Thoracic aorta (tissue), 2 donors: ENCODE measurements at places on chromosomes 16 and 17. TPM values are rescaled to one million over a fixed set of nuclear protein-coding genes. Genes with fewer than 3 reads are reported as not detected.

GRCh38 chr16:30786115-30786935 lies 680 bp downstream of the ZNF629 start:
- DNase-seq = no peak

DNA sequence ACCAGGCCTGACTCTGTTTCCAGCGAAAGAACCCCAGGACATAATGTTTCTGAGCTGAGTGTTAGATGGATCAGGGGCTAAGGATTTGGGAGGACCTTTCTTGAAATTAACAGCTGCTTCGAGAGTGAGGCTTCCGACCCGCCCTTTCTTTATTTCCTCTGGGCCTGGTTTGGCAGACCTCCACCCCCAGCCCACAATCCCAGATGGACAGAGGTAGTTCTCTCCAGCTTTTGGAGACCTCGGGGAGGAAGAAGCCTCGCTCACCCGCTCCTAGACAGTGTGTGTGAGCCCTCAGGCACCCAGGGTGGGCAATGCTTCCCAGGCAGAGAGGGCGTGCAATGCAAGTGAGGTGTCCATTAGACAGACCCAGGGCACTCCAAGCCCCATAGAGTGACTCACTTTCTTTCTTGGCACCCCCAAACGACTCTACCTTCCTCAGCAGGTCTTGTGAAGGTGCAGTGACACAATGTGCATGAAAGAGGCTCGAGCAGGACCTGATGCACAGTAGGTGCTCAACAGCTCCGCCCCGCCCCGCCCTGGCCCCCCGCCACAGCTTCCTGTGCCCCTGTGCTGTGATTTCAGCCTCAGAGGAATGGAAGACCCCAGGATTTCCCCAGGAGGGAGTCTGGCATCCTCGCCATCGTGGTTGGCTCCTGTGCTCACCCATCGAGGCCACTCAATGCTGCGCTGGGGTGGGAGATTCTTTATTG lies 50.7 kb upstream of the TOB1 start:
- DNase-seq = no peak

DNA sequence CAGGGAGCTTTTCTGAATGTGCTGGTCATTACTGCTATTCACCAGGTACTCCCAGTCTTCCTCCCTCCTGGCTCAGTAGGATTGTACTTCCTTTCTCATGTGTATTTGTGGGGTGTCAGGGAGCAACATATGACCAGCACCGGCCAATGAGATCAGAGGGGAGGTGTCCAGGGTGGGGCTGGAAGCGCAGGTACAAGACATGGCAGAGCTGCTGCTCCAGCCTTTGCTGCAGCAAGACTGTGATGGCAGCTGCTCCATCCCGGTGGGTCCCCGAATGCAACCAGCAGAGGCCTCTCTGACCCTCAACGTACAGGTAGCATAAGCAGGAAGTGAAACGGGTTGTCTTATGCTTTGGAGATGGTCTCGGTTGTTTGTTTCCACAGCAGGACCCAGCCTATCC lies 53.8 kb upstream of the CACNG5 start:
- no peak for DNase-seq

MAP2K6 gene
- total RNA-seq = 1.5 TPM

CACNG3 gene
- not detected for total RNA-seq
